Right cardiac atrium (tissue), 5 donors: ENCODE measurements at places on chromosomes 1 and 21.

DNA sequence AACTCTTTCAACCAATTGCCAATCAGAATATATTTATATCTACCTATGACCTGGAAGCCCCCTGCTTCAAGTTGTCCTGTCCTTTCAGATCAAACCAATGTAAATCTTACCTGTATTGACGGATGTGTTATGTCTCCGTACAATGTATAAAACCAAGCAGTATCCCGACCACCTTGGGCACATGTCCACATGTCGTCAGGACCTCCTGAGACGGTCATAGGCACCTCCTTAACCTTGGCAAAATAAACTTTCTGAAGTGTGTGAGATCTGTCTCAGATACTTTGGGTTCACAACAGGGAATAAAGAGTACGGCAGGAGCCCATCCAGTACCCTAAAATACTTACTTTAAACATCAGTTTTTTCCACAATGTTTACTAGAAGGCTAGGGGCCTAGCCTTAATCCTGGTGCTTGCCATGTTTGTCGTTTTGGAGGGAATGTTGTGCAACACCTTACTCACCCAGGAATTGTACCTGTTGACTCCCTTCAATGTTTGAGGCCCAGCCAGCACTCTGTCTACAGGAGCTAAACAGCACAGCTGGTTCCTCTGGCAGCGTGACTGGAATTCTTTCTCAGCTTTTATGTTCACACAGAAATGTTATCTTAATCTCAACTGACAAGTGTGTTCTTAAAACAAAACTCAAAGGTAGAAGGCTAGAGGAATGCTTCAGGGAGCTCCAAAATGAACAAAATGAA, 90.8 kb upstream of the USP25 start:
- no peak for DNase-seq

- peak; percentile 89 for DNase-seq
These were observed 991 bp downstream of the PRMT6 start for GRCh38 chr1:107057197-107058133.

GRCh38 chr1:24635195-24635843, 7.8 kb upstream of the SRRM1 start:
- no peak for DNase-seq

GRCh38 chr1:248758352-248758751, 2.8 kb upstream of the LYPD8 start:
- no peak for DNase-seq

DNA sequence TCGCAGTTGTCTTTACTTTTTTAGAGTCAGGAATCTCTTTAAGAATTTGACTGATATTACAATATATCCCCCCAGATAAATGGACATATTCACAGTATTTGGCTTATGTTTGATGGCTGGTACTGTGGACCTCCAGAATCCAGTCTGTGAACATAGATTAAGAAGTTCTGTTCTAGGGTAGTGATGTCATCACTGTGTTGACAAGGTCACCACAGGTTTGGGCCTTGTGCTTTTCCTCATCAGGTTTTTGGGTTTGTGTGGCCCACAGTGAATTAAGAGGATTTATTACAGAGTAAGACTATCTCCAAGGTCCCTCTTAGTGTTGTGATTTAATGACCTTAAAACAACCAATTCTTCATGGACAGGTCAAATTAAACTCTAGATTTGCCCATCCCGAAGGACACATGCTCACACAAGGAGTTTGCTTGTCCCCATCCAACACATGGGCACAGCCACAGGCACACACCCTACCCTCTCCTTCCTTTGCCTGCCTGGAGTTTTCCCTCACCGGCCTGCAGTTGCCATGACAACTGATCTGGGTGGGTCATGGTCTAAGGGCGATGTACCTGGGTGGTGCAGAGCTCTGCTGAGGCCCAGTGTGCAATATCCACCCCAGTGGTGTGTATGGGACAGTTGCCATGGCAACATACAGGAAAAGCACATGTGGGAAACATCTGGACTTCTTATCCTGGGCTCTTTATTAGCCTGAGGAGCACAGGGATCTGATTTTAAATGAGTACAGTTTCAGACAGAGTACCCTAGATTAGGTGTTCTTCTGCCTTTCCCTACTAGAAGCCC, 98.6 kb downstream of the NAV1 start:
- peak; percentile 33 for DNase-seq

- no peak for DNase-seq
These were observed 15.2 kb downstream of the GALNT2 start for GRCh38 chr1:230082211-230082610.

DNA sequence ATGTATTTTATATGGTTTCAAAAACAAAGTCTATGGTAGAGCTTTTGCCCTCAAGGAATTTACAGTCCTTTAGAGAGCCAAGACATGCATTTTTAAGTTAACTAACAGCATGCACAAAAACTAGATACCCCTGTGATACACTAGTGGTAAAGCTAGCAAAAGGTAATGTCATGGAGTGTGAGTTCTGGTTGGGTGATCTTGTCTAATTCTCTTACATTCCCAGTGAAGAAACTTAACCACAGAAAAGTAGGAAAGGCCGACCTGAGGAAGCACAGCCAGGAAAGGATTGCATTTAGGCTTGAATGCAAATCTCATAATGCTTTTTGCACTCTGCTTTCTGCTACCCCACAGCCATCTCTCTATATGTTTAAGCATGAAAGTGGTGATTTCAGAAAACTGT, 202.2 kb downstream of the ROR1 start:
- DNase-seq: no peak

DNA sequence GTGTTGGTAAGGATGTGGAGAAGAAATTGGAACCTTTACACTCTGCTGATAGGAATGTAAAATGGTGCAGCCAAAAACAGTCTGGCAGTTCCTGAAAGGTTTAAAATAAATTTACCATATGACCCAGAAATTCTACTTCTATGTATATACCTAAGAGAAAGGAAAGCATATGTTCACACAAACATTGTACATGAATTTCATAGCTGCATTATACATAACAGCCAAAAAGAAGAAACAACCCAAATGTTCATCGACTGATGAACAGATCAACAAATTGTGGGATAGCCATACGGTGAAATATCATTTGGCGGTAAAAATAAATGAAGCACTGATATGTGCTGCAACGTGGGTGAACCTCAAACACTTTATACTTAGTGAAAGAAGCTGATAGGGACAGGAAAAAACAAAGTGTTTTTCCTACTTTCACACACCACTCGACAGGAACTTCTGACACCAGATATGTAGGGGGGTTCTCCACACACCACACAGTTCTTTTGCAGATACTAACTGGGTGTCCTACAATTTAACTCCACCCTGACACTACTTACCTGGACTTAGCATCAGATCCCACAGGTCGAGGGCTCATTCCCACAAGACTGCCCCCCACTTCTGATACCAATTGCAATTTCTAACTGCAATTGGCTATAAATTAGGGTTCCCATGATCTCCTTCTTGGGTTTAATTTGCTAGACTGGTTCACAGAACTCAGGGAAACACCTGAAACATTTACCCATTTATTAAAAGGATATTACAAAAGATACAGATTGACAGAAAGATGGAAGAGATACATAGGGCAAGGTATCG, 35.9 kb upstream of the ZNF326 start:
- DNase-seq: no peak
